T-helper 22 cell (primary cell): ENCODE measurements at places on chromosomes 7 and 10.

DNA sequence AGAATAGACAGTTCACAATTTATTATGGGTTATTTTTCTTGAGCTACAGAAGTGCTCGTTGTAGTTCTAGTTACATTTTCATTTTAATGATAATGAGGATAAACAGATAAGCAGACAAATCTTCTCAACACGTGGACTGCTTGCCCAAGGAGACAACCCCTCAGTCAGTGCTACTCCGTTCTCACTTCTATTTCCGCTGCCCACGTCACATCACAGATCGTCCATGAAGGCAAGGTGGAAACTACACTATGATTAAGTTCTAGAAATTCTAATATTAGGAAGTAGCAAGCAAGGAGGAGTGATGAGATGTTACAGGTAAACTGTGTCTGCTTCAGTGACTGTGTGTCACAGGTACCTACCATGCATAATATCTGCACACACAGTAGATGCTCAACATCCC, 210.5 kb downstream of the CHCHD3 start:
- DNase-seq = no peak

DNA sequence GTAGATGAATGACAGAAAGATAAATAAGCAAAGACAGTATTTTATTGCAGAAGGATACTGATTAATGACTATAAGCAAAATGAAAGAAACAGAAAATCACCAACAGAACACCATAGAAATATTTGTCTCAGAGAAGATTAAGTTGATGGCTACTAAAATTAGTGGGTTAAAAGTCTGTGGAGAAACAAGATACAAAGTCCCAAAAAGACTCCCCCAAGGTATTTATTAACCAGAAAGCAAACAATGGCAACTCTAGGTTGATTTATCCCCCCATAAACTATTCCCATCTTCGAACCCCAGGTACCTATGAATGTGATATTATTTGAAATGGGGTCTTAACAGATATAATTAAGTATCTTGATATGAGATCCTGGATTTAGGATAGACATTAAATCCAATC, 1104.5 kb upstream of the PHF14 start:
- no peak for DNase-seq

- DNase-seq = no peak
Observed at GRCh38 chr7:102170393-102170970, 116.2 kb upstream of the SH2B2 start.

DNA sequence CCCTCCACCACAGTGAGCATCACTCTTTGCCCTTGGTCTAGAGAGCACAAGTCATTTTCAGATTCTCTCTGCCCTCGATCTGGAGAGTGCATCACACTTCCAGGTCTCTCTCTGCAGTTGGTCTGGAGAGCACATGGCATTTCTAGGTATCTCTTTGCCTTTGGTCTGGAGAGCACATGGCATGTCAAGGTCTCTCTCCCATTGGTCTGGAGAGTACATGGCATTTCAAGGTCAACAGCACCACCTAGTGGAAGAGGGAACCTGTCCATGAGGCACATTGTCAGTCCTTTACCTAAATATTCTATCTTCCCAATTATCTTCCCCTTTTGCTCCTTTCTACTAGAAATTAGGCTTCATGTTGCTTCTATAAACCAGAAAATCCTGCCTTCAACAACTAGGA, 1139.4 kb downstream of the XPNPEP1 start:
- DNase-seq = no peak

DNA sequence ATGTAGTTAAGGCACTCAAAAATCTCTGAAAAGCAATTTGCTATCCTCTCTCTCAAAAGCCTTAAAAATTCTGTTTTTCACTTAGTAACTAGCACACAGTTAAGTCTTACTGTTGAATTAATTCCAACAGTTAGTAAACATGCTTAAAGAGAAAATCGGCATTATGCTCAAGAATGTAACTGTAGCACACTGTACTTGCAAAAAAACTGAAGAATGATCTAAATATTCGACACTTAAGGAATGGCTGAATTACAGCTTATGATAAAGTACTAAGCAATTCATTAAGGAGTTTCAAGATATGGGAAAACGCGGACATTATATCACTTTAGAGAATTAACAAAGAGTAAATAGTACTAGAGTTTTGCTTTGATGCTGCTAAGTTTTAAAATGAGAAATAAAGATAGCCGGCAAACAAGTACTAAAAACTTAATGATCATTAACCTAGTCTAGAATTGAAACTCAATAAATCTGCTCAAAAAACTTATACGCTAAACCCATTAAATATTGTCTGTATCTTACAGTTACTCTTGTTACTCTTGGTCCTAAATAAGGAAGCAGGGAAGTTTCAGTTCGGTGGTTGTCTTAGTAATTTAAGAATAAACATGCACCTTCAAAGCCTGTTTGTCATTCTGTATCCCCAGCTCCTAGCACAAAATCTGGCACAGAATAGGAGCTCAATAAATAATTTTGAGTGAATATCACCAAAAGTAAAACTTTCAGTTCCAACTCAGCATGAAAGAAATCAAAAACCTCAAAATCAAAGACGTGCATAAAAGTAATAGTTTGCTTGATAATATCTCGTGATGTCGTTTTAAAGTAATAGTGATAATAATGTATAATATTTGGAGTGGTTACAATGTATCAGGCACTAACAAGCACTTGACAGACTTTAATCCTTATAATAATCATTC, 1.2 kb downstream of the TRDMT1 start:
- no peak for DNase-seq

- no peak for DNase-seq
Observed at GRCh38 chr10:50928190-50928552, 42.7 kb upstream of the A1CF start.

DNA sequence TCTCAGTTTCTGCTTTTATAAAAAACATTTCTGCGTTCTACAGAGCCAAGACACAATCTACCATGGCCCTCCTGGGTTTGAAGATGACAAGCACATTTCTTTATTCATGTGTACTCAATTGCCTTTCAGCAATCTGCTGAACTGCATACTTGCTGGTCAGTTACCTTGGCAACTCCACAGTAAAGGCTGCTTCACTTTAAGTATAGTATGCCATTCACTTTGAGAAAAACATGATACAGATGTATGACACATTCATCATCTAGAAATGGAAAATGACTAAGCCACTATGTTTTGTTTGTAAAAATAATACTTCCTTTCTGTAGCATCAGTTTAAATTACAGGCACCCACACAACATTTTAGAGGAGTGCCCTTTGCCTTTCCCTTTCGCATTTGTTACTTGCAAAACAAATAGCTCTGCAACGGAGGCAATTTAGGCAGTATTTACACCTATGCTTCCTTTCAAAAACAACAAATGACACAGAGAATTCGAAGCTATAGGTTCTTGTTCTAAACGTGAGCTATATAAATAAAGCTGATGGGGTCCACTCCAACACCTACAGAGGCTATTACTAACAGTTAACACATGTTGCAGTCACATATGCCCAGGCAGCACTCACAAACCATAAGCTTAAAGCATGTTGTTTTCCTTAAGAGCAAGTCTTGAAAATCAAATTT, 23.5 kb downstream of the SGCE start:
- DNase-seq = no peak

DNA sequence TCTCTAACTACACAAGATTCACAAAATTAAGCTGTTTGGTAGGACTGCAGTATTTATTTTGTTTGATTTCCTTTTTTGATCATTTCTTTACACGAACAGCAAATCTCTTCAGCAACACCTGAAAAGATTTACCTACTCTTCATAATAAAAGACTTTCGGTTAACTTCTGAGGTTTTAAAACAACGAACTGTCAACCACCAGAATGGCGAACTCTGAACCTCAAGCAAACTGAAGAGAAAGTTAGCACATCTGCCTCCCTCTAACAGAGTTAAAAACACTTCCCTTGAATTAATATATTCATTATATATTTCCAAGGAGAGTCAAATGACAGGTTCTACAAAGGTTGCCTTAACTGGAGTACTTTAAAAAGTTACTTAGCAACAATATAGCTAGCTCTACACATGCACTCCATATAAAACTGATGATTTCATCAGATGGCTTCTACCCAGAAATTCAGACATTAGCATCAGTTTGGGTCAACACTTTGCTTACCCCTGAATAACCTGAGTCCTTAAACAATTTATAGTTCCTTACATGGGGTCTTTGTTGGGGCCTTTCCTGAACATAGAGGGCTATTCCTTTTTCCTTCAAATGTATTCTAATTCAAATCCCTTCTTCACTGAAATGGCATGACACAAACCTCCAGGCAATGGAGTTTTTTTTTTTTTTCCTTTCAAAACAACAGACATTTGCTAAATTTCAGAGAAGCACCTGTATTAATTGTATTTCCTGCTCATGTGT, 118.3 kb downstream of the SEM1 start:
- no peak for DNase-seq

DNA sequence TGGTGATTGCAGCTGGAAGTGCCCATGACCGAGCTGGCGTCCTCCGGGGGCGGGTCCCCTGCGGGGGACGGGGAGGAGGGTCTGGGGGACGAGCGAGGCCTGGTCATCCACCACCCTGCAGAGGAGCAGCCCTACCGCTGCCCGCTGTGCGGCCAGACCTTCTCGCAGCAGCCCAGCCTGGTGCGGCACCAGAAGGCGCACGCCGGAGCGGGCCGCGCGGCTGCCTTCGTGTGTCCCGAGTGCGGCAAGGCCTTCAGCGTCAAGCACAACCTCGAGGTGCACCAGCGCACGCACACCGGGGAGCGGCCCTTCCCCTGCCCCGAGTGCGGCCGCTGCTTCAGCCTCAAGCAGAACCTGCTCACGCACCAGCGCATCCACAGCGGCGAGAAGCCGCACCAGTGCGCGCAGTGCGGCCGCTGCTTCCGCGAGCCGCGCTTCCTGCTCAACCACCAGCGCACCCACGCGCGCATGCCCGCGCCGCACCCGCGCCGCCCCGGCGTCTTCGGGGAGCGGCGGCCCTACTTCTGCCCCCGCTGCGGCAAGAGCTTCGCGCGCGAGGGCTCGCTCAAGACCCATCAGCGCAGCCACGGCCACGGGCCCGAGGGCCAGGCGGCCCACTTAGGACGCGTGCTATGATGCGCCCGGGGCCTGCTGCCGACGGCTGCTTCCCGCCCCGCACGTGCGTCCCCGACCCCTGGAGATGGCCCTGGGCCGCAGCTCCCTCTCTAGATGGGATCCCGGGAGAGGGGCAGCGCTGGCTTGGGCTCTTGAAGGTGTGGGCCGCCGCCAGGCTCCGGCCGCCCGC, 28.7 kb downstream of the ZNF775 start:
- DNase-seq = no peak

DNA sequence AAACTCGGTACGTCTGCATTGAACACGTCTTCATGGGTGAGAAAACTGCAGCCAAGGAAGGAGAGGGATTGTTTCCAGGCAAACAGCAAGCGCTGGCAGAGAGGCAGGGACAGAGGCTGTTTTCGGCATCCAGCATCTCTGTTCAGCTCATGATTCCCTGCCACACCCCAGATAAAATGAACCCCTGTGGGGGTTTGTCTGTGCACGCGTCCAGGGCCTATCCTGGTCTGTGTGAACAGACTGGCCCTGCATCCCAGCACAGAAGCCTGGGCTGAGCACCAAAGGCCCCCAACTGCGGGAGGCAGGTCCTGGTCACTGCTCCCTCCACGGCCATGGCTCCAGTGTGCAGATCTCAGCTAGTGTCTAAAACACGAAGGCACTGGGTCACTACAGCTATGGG, 83.3 kb upstream of the FAM20C start:
- DNase-seq = no peak

DNA sequence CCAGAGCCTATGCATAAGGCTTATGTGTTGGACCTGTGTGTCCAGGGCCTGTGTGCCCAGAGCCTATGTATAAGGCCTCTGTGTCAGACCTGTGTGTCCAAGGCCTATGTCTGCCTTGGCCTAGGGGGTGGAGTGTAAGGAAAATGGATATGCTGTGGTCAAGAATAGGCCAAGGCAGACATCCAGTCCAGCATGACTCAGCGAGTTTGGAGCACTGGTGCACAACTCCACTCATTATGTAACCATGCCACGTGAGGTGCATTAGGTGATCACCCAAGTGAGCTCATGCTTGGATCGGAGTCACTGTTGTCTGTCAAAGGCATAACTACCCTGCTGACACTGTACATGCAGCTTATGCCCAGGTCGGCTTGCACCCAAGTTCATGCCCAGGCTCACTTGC, 238.9 kb downstream of the CACNA2D1 start:
- DNase-seq = no peak

DNA sequence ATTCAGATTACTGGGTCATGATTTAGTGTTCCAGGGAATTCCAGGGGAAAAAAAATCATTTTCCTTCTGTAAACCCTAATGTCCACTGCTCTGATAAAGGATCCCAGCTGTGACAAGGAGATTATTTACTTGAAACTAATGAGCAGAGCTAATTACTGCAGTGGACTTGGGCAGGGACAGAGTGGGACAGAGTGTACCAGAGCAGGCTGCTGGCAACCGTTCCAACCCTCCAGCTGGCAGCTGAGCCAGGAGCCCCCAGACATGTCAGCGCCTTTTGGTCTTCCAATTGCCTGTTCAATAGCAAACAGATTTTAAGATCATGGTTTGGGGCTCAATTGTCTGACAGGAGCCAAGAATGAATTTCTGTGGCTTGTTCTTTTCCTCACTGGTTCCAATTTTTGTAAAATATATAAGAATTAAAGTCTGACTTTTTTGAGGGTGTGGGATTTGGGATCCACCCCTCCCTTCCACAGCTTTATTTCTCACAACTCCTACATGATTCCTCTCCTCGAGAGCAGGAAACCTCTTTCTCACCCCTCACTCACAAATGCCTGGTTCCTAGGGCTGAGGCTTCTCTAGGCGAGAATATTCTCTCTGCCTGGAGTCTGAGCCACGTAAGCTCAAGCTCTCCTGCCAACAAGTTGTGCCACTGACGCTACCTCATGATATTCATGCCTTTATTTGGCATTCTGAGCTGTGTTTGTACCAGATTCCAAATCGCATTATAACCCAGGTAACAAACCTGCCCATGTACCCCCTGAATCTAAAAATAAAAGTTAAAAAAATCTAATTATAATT, 20.6 kb upstream of the FAM180A start:
- no peak for DNase-seq

DNA sequence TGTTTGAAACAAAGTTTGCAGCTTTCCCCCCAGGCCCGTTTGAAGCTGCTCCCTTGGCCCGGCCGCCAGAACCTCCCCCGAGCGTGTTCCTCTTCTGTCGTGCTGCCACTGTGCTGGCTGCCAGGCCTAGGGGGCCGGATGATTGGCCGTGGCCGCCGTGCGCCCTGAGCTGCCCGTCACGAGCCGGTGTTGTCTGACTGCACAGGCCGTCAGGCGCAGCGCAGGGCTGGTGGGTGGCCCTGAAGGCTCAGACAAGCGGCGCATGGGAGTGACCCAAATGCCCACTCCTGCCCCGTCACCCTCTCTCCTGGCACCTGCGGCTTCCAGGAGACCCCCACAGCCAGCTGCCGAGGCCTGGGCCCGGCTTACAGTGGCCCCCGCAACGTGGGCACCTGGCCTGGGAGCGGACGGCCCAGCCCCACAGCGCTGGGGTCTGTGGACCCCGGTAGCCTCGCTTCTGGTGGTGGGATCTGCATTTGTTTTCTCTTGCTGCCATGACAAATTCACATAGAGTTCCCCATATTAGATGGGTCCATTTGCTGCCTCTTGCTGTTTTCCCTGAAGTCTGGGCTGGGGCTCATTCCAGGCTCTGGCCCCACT, 13.1 kb downstream of the JAKMIP3 start:
- no peak for DNase-seq

DNA sequence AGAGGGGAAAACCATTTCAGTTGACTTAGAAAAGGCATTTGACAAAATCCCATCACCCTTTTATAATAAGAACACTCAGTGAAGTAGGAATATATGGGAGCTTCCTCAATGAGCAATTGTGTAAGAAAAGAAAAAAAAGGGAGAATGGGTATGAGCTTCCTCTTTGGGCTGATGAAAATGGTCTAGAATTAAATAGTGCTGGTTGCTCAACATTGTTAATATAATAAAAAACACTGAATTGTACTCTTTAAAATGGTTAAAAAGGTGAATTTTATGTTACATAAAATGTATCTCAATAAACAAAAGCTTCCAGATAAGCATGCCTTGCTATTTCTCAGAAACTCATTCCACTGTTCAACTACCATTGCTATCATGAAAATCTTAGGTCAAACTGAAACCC, 40.6 kb downstream of the LRRC17 start:
- no peak for DNase-seq
